ENCODE measurements at places on chromosomes 1 and 21.

DNA sequence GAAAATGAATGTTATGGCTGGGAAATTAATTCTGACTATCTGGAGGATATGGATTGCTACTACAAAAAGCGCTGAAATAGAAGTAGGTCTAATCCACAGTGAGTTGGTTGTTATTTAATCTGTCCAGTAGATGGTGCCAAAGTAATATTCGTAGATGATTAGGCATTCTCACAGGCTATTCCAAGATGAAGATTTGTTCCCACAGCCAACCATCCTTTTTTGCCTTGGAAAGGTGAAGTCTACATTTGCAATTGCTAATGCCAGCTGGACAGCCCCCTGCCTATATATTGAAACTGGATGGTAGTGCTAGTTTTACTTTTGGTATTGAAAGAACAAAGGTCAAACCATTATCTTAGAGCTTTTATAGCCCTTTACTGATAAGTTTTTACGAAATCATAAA is 43.8 kb downstream of the RBM11 start:
- no peak for DNase-seq

DNA sequence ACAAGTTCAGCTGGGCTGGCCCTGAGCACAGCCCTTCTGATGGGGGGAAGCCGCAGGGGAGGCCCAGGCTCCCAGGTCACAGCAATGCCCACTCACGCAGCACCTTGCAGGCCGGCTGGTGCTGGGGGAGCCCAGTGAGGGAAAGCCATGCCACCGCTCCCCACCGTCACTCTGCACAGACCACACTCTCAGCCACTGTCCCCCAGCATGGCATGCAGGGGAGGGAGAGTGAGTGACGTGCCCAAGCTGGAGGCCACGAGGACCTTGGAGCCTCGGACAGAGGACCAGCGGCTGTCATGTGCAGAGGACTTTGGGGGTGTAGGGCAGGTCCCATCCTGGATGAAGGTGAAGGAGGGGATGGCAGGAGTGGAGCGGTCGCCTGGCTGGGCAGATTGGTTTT is 25.1 kb downstream of the SLC45A1 start:
- DNase-seq: no peak

DNA sequence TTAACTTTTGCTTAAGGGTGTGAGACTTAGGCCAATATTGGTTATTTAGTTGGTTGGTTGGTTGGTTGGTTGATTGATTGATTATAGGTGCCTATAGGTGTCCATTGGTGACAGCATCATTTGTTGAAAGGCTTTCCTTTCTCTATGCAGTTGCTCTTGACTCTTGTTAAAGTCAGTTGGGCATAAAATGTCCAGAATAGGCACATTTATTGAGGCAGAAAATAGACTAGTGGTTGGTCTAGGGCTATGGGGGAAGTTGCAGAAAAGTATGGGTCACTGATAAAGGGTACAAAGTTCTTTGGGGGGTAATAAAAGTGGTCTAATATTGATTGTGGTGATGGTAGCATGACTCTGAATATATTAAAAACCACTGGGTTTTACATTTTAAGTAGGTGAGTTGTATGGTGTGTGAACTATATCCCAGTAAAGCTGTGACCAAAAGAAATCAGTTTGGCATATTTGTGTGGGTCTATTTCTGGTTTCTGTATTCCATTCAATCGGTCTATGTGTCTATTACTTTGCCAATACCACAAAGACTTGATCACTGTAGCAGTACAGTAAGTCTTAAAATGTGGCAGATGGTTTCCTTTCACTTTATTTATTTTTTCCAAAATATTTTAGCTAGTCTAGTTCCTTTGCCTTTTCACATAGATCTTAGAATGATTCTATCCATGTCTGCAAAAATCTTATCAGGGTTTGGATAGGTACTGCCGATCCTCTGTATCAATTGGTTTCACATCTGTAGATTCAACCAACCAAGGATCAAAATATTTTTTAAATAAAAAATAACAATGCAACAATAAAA is 63.0 kb downstream of the ATP1A1 start:
- DNase-seq: no peak

GRCh38 chr1:24558902-24559791 is 3.3 kb downstream of the NCMAP start:
- peak; percentile 77 for DNase-seq

GRCh38 chr1:100736324-100736723 is 16.8 kb downstream of the VCAM1 start:
- DNase-seq: no peak

DNA sequence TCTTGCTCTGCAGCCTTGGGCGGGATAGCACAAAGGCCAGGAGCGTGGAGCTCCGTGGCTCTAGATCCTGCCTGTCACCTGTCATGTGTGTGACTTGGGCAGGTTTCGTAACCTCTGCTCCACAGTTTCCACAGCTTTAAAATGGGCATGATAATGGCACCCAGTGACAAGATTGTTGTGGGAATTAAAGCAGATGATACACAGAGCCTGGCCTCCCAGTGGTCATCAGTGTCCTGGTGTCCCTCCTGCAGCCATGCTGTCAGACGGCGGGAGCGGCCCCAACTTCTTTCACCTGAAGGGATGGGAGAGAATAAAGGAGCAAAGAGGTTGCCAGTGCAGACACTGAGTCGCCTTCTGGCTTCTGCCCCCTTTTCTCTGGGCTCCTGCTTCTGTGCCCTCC is 61.5 kb downstream of the SLC37A1 start:
- DNase-seq: peak; percentile 12

DNA sequence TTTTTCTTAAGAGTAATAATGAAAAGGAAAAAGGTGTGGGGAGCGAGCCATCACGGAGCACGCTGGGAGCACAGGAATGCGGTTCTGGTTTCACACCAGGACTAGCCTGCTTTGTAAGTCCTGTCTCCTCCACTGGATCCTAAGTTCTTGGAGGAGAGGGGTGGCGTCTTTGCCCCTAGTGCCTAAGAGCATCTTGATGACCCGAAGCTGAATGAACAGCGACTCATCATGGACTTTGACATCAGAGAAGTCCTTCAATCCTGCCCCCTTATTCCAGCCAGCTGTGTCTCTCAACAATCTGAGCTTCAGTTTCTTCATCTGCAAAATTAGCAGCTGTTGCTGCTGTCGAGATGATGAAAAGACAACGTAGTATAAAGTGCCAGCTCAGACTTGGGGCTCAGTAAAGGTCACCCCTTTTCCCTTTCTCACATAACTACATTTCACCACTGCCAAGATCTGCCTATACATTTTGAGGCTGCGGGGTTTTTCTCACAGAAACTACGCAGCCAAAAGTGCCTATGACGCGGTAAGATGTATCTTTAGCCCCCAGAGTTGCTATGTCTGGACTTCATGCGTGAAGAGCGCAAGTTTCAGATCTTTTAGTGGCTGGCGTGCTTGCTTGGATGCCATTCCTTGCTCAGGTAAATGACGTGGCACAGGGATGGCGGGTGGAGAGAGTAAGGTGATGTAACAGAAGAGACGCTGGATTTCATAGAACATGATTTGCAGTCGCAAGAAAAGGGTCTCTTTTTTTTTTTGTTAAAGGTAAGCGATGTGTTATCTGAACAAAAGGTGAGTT is 4.9 kb upstream of the PRDM2 start:
- no peak for DNase-seq

DNA sequence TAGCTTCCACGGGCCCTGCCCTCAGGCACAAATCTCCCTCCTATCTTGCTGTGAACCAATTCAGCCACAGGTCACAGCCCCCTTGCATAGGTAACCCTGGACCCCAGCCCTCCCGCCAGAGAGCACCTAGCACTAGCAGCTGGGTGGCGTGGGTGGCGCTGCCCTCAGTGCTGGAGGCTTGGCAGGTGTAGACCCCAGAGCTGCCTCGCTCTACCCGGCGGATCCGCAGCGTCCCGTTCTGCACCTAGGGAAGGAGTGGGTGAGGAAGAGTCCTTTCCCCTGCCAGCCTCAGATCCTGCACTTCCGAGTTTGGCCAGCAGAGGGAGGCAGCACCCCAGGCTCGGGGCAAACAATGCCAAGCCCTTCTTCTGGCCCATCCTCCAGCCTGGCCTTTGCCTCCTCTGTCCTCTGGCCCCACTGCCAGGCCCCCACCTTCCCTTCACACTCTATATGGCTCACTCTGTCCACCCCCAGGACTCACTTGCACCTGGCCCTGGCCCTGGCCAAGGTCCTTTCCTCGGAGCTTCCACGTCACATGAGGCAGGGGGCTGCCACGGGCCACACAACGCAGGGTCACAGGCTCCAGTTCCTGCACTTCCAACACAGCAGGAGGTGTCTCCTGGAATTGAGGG is 9.0 kb downstream of the IGSF9 start:
- peak; percentile 86 for DNase-seq

DNA sequence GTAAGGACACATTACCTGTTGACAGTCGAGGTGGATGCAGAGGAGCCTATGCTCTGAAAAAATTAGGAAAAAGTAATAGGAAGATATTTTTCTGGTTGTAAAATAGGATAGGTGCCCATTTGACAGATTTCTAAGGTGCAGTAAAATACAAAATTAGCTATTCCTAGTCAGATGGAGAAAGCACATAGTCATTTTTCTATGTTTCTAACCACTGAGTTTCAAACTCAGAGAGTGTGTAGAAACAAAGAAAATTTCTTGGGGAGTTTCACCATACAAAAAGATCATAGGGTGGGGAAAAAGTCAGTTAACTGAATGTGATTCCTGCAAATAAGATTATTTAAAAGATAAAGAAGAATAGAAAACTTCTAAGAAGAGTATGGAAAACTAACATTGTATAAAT is 666.9 kb downstream of the KCNT2 start:
- no peak for DNase-seq

DNA sequence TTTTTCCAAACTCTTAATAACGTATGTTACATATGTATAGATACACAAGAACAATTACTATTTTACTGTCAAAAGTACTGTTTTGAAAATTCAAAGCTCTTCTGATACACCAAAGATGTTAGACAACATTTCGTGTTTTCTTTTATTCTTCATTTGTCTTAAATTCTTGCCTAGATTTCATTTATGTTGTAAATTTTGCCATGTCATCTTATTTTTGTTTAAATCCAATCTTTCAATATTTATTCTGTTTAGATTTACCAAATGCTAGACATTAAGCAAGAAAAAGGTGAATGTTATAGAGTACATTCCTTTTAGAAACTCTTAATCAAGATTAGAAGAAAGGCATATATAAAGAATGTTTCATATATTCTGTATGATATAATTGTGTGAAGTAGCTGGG is 876.9 kb downstream of the KCNT2 start:
- DNase-seq: no peak

GRCh38 chr1:156475568-156476500 is 24.7 kb downstream of the MEF2D start:
- peak; percentile 91 for DNase-seq

DNA sequence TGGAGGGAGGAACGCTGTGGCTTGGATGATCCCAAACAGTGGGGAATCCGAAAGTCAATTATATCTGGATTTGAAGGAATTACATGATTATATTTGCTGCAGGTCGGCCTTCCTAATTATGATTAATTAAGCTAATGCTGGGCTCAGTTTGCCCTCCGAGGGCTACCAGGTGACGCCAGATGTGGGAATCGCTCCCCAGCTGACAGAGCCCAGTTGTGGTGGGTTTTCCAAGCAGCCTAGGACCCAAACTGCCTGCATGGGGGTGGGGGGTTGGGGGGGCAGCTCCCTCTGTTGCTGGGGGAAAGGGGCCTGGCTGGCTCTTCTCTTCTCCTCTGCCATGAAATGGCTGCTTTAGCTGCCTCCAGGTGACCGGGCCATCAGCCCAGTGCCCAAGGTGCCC is 147.6 kb upstream of the C1orf174 start:
- no peak for DNase-seq

DNA sequence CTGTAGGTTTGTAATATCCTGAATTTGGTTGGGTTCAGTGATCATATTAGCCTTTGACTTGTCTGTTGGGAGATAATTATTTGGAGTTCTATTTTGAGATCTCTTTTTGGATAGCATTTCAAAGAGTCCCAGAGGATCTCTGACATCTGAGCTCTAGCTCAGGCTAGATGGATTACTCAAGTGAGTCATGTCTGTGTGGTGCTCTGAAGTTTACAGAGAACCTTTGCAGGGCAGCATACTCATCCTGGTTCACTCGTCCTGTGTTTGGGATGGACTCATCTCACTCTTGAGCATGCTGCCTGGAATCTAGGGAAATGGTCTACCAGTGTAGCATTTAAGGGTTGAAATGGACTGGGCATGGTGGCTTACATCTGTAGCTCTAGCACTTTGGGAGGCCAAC is 29.4 kb upstream of the BMP8A start:
- DNase-seq: no peak

DNA sequence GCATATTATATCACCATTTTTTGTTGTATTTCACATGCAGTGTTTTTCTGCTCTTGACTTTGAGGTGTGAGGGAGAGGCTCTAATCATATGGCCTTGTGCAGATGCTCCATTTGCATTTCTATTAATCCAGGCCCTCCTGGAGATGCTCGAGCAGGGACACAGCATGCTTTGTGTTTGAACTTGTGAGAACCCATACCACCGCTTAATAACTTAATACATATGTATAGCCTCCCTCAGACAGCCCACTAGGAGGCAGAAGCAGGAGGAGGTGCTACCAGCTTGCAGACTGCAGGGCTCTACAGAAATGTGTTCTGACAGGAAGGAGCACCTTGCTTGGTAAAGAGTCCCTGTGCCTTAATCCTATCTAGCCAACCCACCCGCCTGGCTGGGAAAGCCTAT is 155.2 kb downstream of the BARHL2 start:
- no peak for DNase-seq

DNA sequence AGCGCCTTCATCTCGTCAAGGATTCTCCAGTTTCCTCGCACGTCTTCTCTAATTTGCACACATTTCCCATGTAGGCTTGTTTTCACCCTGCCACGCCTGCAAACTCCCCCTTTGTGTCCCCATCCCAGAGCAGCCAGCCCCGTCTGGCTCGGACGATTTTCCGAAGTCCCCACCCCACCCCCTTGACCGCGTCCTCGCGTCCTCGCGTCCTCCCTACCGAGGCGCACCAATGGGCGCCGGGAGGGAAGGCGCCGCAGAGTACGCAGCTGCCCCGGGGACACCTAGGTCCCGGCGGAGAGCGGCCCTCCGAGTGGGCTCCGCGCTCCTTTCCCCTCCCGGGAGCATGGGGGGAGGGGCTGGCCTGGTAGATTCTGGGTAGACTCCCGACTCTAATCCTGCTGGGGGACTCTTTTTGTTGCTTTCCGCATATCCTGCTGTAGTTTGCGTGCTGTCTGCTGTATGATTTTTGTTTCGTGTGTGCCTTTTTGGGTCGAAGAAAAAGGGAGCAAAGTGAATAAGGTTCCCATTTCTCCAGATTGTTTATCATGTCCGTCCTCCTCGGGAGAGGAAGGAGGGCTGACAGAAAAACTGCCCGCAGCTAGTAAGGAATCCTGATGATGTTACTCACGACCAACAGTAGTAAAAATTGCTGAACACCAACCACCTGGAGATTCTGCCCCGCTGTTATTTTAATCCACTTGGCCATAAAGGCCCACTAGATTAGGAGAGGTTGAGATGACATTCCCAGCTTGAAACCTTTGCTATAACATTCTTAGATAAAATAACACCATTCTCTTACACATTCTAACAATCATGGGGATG is 1.5 kb downstream of the CACHD1 start:
- peak; percentile 81 for DNase-seq

DNA sequence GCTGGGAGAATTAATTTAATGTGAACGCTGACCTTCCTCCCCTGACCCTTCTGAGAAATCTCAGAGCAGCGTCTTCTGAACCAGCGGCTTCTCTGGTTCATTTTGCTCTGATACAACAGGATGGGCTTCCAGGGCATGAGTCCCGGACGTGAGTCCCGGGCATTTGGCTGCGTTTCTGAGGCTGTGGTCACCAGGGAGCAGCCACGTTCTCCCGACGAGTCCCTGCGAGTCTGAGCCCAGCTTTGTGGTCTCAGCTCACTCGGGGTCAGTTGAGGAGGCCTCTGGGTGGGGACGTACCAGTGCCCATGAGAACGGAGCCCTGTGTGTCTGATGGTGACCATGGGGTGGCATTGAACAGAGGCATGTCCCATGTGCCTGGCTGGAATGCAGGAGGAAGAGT is 17.7 kb upstream of the OBSCN start:
- DNase-seq: peak; percentile 47
